ENCODE measurements at places on chromosomes 7 and 10.

- H3K4me1 ChIP-seq, result no peaks in the 10 kb centered on the region
- H3K27ac ChIP-seq, result no peak overlapping the region
- H3K27me3 ChIP-seq, result no peaks in the 10 kb centered on the region
Observed at GRCh38 chr10:21047511-21047910, 150.4 kb upstream of the NEBL start.

DNA sequence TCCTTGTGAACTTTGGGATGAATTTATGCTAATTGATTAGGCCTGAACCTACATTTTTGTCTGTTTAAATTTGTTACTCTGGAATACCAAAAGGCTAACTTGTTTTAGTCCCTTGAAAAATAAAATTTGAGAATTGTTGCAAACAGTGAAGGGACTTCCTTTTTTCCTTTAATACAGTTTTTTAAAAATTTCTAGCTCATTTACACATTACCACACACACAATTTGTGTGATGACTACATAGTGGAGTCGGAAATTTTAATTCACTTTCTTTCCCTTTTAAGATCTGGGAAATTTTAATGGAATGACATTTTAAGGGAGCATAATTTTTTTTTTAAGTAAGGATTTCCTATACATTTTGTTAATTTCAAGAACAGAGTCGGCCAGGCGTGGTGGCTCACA, 8.6 kb upstream of the TMEM236 start:
- peaks cover 1% of the 10 kb centered on the region for H3K4me1 ChIP-seq
- H3K27ac ChIP-seq, result no peak overlapping the region
- no peak for DNase-seq
- H3K36me3 ChIP-seq, result no peaks in the 10 kb centered on the region

- peaks cover 11% of the 10 kb centered on the region for H3K4me1 ChIP-seq
- H3K27me3 ChIP-seq, result peaks cover 3% of the 10 kb centered on the region
- no peak overlapping the region for H3K27ac ChIP-seq
- DNase-seq, result no peak
Observed at GRCh38 chr10:43665054-43665453, 16.4 kb upstream of the ZNF32 start.

- H3K27me3 ChIP-seq, result no peaks in the 10 kb centered on the region
- H3K4me3 ChIP-seq, result no peak overlapping the region
- no peak for DNase-seq
- H3K4me1 ChIP-seq, result peaks cover 25% of the 10 kb centered on the region
- no peaks in the 10 kb centered on the region for H3K36me3 ChIP-seq
- no peak overlapping the region for H3K27ac ChIP-seq
Observed at GRCh38 chr7:50957431-50957830, 174.7 kb upstream of the GRB10 start.

- no peak for DNase-seq
- H3K27ac ChIP-seq, result no peak overlapping the region
- H3K36me3 ChIP-seq, result no peaks in the 10 kb centered on the region
- no peaks in the 10 kb centered on the region for H3K27me3 ChIP-seq
- H3K4me1 ChIP-seq, result no peaks in the 10 kb centered on the region
Observed at GRCh38 chr10:80769700-80770160, 232.0 kb downstream of the SH2D4B start.

- H3K36me3 ChIP-seq, result no peaks in the 10 kb centered on the region
- H3K27ac ChIP-seq, result no peak overlapping the region
- DNase-seq, result no peak
- H3K4me1 ChIP-seq, result peaks cover 53% of the 10 kb centered on the region
- H3K27me3 ChIP-seq, result no peaks in the 10 kb centered on the region
Observed at GRCh38 chr7:986766-987751, 4.1 kb downstream of the CYP2W1 start.

DNA sequence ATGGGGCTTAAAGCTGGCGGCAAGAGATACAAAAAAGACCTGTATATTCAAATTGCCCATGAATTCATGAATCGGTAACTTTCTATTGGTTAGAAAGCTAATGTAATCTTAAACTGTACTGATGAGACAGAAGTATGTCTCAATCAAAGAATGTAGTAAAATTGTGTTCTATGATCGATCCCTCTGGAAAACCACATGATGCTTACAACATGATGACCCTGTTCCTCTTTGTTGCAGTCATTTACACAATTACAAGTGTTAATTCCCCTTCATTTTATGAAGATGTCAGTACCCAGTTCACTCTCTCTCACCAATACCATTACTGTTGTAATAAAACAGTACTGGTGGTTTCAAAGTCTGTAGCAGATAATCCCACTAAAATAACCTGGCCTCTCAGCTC, 10.1 kb downstream of the KIF5B start:
- H3K27ac ChIP-seq, result no peak overlapping the region
- H3K36me3 ChIP-seq, result peaks cover 72% of the 10 kb centered on the region
- H3K27me3 ChIP-seq, result no peaks in the 10 kb centered on the region
- no peak for DNase-seq

GRCh38 chr7:68304536-68304935, 1293.7 kb upstream of the AUTS2 start:
- H3K36me3 ChIP-seq, result no peaks in the 10 kb centered on the region
- no peaks in the 10 kb centered on the region for H3K4me1 ChIP-seq
- H3K4me3 ChIP-seq, result no peak overlapping the region

GRCh38 chr7:73557397-73558257, at the start of gene BCL7B:
Gene BCL7B (minus strand): TSS chr7:73557690. CDS start chr7:73557578, 112 bp downstream.
- peaks cover 20% of the 10 kb centered on the region for H3K4me1 ChIP-seq
- DNase-seq, result peak; percentile 65
- peak within 1 kb of the TSS; percentile 95 for H3K27ac ChIP-seq
- no peaks in the 10 kb centered on the region for H3K27me3 ChIP-seq
- H3K4me3 ChIP-seq, result peak within 1 kb of the TSS; percentile 96

- no peak overlapping the region for H3K27ac ChIP-seq
- DNase-seq, result no peak
- no peak overlapping the region for H3K4me3 ChIP-seq
- H3K4me1 ChIP-seq, result no peaks in the 10 kb centered on the region
- H3K27me3 ChIP-seq, result peaks cover 28% of the 10 kb centered on the region
- no peaks in the 10 kb centered on the region for H3K36me3 ChIP-seq
Observed at GRCh38 chr10:95425592-95426465, 135.0 kb upstream of the PDLIM1 start.

GRCh38 chr7:148944935-148945934, 61.1 kb upstream of the EZH2 start:
- no peak overlapping the region for H3K27ac ChIP-seq
- peaks cover 1% of the 10 kb centered on the region for H3K4me1 ChIP-seq
- DNase-seq, result peak; percentile 37
- no peaks in the 10 kb centered on the region for H3K36me3 ChIP-seq
- no peaks in the 10 kb centered on the region for H3K27me3 ChIP-seq

DNA sequence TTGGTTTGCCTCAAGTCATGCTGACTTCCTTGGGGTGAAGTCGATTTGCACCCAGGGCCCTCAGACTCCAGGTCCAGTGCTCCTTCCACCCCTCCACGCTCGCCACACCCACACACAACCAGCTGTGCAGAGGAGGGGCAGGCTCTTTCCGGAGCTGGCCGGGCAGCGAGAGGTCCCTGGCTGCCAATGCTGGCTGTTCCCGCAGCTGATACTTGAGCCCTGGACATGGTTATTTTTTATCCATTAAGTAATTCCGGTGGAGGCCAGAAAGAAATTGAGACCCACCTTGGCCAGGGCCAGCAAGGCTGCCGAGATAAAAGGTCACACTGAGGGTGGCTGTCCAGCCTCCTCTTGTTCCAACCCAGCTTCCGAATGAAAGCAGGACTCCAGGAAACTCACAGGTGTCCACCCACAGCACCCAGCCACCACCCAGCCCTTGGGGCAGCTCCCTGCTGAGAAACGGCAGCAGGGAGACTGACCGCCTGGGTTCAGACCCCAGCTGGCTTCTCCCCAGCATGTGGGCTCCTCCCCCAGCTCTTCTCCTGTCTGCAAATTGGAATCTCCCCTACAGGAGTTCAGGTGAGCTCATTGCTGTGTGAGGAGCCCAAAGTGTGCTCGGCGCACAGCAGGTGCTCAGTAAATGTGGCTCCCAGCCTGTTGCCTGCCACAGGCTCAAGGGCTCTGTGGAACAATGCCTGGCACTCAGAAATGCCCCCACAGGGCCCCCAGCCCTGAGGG, 77.8 kb downstream of the PDGFA start:
- H3K27ac ChIP-seq, result no peak overlapping the region
- H3K27me3 ChIP-seq, result peaks cover 69% of the 10 kb centered on the region
- H3K36me3 ChIP-seq, result no peaks in the 10 kb centered on the region
- peaks cover 11% of the 10 kb centered on the region for H3K4me1 ChIP-seq
- DNase-seq, result no peak
- no peak overlapping the region for H3K4me3 ChIP-seq

- peak; percentile 72 for DNase-seq
- H3K27ac ChIP-seq, result no peak overlapping the region
- H3K36me3 ChIP-seq, result no peaks in the 10 kb centered on the region
- peaks cover 3% of the 10 kb centered on the region for H3K27me3 ChIP-seq
Observed at GRCh38 chr10:86585037-86585929, 63.7 kb upstream of the WAPL start.

DNA sequence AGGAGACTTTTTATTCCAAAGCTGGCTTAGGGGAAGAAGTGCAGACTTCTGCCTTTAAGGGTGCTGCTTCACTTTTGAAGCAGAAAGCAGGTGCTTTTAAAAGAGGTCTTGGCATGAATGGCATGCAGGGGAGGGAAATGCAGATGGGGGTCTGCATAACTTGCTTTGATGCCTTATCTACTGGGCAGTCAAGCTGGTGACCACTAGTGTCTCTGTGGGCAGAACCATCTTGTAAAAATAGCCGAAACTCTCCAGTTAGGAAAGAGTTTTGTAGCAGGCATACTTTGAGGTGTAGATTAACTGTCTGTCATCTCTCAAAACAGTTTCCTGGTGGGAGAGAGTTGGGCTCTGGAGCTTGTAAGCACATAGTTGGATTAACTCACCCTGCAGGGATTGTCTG, 9.9 kb upstream of the CTNNA3 start:
- H3K36me3 ChIP-seq, result no peaks in the 10 kb centered on the region
- H3K27me3 ChIP-seq, result no peaks in the 10 kb centered on the region
- no peak overlapping the region for H3K27ac ChIP-seq
- H3K4me3 ChIP-seq, result no peak overlapping the region
- no peaks in the 10 kb centered on the region for H3K4me1 ChIP-seq
- no peak for DNase-seq

- peaks cover 23% of the 10 kb centered on the region for H3K4me1 ChIP-seq
- H3K27me3 ChIP-seq, result no peaks in the 10 kb centered on the region
- DNase-seq, result peak; percentile 87
- H3K4me3 ChIP-seq, result no peak overlapping the region
Observed at GRCh38 chr10:79322616-79323543, 24.4 kb upstream of the PPIF start.

GRCh38 chr7:85730012-85730411, 543.2 kb upstream of the SEMA3D start:
- H3K27ac ChIP-seq, result no peak overlapping the region
- peaks cover 6% of the 10 kb centered on the region for H3K4me1 ChIP-seq
- H3K4me3 ChIP-seq, result no peak overlapping the region
- no peaks in the 10 kb centered on the region for H3K27me3 ChIP-seq
- DNase-seq, result no peak

- H3K4me3 ChIP-seq, result no peak overlapping the region
- H3K36me3 ChIP-seq, result no peaks in the 10 kb centered on the region
- no peaks in the 10 kb centered on the region for H3K27me3 ChIP-seq
- H3K27ac ChIP-seq, result no peak overlapping the region
- no peaks in the 10 kb centered on the region for H3K4me1 ChIP-seq
Observed at GRCh38 chr7:83798489-83798888, 149.6 kb upstream of the SEMA3E start.

- DNase-seq, result no peak
- no peaks in the 10 kb centered on the region for H3K27me3 ChIP-seq
- no peak overlapping the region for H3K4me3 ChIP-seq
- H3K36me3 ChIP-seq, result peaks cover 95% of the 10 kb centered on the region
- H3K27ac ChIP-seq, result peak overlapping the region; percentile 67
Observed at GRCh38 chr10:33243703-33244102, 90.8 kb downstream of the NRP1 start.

DNA sequence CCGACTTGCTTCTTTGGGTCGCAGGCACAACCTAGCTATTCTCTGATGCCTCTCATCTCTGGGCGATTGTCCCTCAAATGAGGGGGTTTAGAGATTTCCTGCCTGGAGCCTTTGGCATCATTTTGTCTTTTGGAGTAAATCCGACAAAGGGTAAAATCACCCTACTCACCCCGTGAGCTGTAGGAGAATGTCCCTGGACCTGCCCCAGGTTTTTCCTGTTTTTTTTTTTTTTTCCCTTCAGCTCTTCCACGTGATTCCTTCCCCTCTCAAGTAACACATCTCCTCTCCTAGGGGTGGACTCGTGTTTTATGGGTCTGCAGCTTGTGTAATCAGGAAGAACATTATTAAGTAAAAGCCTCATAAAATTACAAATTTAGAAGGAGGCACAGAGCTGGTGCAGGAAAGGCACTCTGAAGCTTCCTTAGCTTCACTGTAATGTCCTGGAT, 128.4 kb upstream of the ZNF746 start:
- H3K27ac ChIP-seq, result no peak overlapping the region
- DNase-seq, result peak; percentile 12
- H3K4me3 ChIP-seq, result peak overlapping the region; percentile 50
- peaks cover 4% of the 10 kb centered on the region for H3K36me3 ChIP-seq
- H3K27me3 ChIP-seq, result peaks cover 36% of the 10 kb centered on the region
- H3K4me1 ChIP-seq, result peaks cover 3% of the 10 kb centered on the region

DNA sequence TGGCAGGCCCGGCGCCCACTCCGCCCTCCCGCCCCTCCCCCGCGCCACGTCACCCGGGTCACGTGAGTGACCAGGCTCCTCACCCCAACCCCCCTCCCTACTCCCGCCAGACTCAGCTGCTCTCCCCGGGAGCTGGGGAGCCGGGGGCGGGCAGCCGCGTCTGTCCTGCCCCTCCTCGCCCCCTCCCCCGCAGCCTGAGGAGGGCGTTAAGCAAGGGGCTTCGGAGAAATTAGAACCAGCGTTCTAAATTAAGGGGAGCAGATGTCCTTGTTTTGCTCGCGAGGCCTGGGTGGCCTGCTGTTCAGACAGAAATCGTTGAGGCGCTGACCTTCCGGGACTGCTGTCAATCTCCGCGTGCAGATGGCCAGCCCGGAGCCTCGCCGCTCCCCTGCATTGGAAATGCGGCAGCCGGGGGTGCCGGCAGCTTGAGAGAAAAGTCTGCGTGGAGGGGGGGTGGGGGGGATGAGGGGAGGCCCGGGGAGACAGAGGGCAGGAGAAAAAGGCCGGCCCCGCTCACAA, 102.2 kb upstream of the ZNF438 start:
- no peak overlapping the region for H3K4me3 ChIP-seq
- no peaks in the 10 kb centered on the region for H3K27me3 ChIP-seq
- H3K36me3 ChIP-seq, result no peaks in the 10 kb centered on the region
- H3K27ac ChIP-seq, result peak overlapping the region; percentile 80
- DNase-seq, result peak; percentile 78

DNA sequence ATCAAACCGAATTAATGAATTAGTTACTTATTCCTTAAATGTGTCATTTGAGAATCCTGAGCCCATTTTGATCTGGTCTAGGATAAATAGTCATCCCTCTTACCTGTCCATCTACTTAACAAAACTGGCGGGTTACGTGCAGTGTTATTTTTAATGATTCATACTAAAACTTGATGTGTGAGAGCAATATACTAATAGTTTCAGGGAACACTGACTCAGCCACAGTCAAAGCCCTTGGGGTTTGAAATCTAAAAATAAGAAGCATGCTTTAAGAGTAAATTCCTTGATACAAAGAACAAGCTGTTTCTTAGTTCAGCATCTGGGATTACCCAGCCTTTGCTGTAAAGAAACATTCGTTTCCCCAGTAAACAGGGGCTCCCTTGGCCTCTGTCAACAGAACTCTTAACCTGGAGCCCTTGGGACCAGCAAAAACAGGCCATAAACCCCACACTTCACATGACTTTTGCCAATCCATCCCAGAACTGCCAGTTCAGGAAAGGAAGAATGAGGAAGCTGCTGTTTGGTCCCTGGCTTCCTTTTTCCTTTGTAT, 370.6 kb upstream of the IGFBP3 start:
- no peak overlapping the region for H3K27ac ChIP-seq
- H3K27me3 ChIP-seq, result no peaks in the 10 kb centered on the region
- peak overlapping the region; percentile 56 for H3K4me3 ChIP-seq
- no peaks in the 10 kb centered on the region for H3K36me3 ChIP-seq
- peaks cover 6% of the 10 kb centered on the region for H3K4me1 ChIP-seq
- peak; percentile 65 for DNase-seq
